ENCODE measurements at places on chromosomes 3 and 15. TPM values are rescaled to one million over a fixed set of nuclear protein-coding genes. Genes with fewer than 3 reads are reported as not detected.
A peak's percentile ranks its signal among the peaks of the same experiment; 100 is the strongest.

GRCh38 chr3:192033246-192033645 is 572.3 kb downstream of the PYDC2 start:
- DNase-seq, result no peak

The CPEB1 gene
- 2.4 TPM for total RNA-seq

- no peak for DNase-seq
These were observed 36.8 kb upstream of the PEX5L start for GRCh38 chr3:180073561-180073960.

DNA sequence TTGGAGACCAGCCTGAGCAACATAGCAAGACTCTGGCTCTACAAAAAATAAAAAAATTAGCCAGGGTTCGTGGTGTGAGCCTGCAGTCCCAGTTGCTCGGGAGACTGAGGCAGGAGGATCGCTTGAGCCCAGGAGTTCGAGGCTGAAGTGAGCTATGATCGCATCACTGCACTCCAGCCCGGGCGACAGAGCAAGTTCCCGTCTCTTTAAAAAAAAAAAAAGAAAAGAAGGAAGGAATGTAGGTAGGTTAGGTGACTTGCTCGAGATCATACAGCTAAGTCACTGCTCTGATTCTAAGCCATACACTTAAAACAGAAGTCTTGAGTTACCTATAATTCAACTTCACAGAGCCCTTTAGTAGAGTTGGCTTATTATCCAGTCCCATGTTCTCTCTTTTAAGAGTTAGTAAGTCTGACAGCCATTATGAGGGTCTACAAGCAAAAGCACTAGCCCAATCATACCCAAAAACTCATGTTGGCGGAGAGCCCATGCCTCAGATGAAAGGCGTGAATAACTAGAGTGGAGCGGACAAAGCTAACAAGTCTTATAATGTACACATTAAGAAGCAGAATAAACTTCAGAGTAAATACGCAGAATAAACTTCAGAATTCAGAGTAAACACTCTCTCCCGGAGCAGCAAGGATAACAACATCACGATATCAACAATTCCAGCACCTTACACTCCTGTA is 768 bp downstream of the AAGAB start:
- DNase-seq, result no peak

DNA sequence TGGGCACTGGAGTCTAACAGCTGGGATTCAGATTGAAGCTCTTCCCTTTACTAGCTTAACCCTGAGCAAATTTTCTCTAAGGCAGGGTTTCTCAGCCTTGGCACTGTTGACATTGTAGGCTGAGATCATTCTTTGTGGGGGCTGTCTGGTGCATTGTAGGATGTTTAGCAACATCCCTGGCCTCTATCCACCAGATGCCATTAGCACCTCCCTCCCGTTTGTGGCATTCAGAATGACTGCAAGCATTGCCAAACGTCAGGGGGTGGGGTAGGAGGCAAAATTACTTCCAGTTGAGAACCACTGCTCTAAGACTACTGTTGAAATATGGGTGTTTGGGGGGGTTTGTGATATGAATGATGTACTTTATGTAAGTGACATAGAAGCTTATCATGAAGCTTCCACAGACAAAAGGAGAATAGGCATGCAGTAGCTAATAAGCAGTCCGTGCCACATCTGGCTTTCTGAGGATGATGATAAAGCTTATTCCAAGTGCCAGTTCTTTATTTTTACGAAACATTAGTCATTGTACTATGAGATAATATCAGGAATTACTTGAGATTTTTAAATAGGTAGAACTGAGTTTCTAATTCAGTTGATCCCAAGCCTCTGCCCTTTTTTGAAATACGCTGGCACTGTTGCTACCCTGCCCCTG is 39.3 kb downstream of the NKIRAS1 start:
- DNase-seq, result peak; percentile 44

GRCh38 chr3:12810013-12810780 is 13.7 kb downstream of the CAND2 start:
- DNase-seq, result peak; percentile 96

The DAZL gene
- 0.21 TPM for total RNA-seq

DNA sequence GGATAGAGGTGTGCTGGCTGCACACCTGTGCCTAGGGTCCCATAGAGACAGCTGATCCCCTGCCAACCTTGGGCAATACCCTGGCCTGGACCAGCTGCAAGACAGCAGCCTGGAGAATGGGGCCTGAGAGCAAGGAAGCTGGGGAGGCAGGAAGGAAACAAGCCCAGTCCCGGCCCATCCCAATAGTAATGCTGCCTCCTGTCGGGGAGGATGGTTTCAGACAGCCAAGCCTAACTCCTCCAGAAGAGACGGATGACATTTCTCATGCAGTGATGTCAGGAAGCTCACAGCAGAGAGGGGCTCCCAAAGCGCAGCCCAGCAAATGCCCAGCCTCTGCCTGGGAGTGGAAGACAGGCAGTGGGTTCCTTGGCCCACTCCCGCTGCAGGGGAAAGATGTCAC is 408.8 kb downstream of the OCA2 start:
- no peak for DNase-seq

The RARRES1 gene
- total RNA-seq, result 40.5 TPM

The SPATA12 gene
- total RNA-seq, result not detected

- no peak for DNase-seq
These were observed 21.3 kb upstream of the GOLIM4 start for GRCh38 chr3:168117059-168117458.

GRCh38 chr15:92187975-92188374 is 205.7 kb upstream of the ST8SIA2 start:
- DNase-seq, result no peak

GRCh38 chr15:89860431-89860830 is 33.4 kb downstream of the AP3S2 start:
- DNase-seq, result no peak

The MELTF gene
- total RNA-seq, result 0.77 TPM

The PBRM1 gene
- total RNA-seq, result 81.5 TPM

- no peak for DNase-seq
These were observed 90.6 kb upstream of the AKAP13 start for GRCh38 chr15:85289677-85290365.

DNA sequence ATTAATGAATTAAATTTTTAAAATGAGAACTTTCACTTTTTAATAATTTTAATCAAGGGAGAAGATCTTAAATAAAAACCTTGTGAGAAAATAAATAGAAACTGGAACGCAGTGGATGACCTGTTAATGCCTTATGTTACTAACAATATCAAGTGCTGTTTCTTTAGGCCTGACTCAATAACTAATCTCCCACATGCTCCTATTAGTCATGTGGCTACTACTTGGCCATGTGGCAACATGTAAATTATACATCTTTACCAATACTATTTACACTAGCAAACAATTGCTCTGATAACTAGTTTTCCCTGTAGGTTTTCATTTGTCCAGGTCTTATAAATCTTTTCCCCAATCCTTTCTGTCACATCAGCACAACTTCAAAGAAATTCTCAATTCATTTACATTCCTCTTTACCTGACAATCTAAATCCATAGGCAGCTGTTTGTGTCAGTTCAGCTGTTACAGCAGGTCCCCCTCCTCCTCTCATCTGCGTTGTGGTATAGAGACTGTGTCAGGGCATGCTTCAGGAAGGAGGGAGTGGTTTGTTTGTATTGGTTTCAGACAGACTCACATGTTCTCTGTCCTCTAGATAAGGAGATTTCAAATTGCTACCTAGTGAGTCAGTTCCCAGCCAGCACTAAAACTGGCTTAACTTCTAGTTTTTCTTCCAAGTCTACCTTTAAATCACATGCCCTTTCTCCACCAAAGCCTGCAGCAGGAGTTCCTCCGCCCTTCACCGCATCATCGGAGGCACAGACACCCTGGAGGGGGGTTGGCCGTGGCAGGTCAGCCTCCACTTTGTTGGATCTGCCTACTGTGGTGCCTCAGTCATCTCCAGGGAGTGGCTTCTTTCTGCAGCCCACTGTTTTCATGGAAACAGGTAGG is 11.3 kb upstream of the C3orf52 start:
- no peak for DNase-seq

The ADGRG7 gene
- total RNA-seq, result 0.21 TPM

DNA sequence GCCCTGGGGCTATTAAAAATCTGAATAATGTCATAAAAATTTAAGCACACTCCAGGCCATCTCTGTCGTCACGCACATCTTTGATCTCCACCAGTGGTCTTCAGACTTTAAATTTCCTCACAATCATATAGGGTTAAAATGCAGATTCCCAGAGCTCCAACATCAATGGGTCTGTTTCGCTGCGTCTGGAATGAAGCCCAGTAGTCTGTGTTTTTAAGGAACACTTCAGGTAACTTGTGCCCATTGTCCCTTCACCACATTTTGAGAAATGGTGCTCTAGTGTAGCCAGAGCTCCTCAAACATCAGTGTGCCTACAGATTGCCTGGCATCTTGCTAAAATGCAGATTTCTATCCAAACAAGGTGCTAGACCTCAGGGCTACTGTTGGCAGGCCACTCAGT is 9.8 kb downstream of the SEMA6D start:
- DNase-seq, result no peak

- no peak for DNase-seq
These were observed 84.6 kb upstream of the ALDH1L1 start for GRCh38 chr3:126264952-126265351.

Data from uterus (tissue), 4 donors.